ENCODE measurements at places on chromosomes 13 and 19.

- DNase-seq, result no peak
These were observed 60.0 kb downstream of the MLLT1 start for GRCh38 chr19:6219586-6220290.

DNA sequence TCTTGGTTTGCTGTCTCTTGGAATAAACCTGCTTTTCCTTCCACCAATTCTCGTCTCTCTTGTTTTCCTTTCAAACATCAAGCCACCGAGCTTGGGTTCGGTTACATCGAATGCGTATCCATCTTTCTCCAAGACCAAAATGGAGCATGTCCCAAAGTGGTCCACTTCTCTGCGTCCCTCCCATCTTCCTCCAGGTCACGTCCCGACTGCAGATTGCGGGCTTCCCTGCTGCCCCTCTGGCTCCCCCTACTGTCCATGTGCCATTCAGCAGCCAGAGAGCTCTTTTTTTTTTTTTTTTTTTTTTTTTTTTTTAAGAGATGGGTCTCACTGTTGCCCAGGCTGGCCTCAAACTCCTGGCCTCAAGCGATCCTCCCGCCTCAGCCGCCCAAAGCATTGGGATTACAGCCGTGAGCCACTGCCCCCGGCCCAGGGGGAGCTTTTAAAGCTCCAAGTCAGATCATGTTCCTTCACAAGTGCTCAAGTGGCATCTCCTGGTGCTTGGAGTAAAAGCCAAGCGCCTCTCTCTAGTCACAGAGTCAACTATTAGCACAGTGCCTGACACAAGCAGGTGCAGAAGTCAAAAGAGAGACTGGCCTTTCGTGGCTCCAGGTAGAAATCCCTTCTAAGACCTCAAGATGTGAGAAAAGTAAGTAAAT, 10.0 kb downstream of the COL5A3 start:
- DNase-seq, result peak; percentile 43

DNA sequence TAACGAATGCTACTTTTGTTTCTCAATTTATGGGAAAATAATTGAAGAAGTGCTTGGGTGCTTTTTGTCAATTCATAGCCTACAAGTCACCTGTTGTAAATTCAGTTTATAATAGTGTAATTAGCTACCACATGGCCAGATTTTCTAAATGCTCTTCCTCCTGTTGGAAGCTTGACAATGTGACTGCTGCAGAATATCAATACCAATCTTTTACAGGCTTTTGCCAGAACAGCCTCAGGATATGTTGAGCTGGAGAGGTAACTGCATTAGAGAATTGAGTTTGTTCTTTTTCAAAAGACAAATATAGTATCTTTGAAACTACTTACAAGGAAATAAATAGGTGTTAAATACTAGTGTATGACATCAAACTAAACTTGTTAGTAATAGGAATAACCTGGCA, 277.8 kb downstream of the POU4F1 start:
- no peak for DNase-seq

DNA sequence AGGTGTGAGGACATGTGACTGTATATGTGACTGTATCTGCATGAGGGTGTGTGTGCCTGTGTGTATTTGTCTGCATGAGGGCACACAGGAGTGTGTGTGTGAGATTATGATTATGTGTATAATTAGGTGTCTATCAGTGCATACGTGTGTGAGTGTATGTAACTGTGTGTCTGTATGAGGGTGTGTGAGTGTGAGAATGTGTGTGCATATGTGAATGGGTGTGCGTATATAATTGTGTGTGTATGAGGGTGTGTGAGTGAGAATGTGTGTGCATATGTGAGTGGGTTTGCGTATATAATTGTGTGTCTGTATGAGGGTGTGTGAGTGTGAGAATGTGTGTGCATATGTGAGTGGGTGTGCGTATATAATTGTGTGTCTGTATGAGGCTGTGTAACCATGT, 3.0 kb upstream of the ACSBG2 start:
- DNase-seq, result no peak

- no peak for DNase-seq
These were observed at the start of gene KDELR1 for GRCh38 chr19:48391100-48392005. TSS of gene KDELR1 (minus strand) at chr19:48391551. CDS start at chr19:48391358, 193 bp downstream.

GRCh38 chr13:73411067-73411809, 352.4 kb downstream of the KLF5 start:
- DNase-seq, result no peak

DNA sequence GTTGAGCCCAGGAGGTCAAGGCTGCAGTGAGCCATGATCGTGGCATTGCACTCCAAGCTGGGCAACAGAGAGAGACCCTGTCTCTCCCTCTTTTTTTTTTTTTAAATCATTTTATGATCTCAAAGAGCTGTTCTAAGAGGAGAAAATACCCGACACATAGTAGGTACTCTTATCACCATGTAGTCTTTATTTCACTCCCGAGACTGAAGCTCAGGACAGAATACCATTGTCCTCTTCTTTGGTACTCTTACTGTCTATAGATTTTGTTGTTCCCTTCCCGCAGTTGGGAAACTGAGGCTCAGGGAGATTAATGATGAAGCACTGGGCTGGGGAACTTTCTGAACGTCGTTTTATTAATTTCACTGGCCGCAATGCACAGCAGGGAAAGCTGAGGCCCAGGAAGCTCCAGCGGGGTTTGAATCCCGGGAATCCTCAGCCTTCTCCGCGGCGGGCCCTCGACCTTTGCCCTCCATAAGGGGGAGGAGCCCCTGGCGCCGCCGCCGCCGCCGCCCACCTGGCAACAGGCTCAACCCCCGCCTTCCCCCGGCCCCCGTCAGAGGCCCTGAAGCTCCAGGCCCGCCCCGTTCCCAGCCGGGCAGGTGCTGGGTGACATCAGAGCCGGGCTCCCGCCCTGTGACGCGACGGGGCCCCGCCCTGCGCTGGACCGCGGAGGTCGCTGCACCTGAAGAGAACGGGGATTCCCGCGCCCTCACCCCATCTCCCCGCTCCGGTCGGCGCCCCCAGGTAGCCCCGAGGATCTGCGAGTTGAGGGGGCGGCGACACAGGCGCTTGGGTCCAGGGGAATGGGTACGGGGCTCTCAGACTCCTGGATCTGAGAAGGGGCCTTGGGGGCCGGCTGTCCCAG, 1.6 kb downstream of the MYH14 start:
- DNase-seq, result no peak

GRCh38 chr19:29676586-29676985, 11.3 kb downstream of the PLEKHF1 start:
- DNase-seq, result no peak

- peak; percentile 60 for DNase-seq
These were observed 32.2 kb downstream of the ANKRD27 start for GRCh38 chr19:32642771-32643170.

DNA sequence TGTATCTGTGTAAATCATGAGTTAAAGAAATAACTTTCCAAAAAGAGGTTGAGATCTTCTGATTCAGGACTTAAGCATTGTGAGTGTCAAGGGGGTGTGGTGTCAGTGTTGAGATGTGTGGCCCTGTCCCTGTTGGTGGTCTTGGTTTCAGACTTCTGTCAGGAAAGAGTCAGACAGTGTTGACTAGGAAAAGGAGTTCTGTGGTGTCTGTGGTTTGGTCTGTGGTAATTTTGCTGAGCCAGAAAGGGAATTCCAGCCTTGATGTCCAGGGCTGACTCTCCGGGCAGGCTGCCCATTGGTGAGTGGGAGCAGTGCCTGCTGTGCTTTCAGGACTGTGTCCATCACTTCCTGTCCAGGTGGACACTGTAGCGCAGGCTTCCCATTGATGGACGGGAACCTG, 39.8 kb upstream of the IGFL4 start:
- no peak for DNase-seq

- DNase-seq, result no peak
These were observed 157.5 kb downstream of the FLT1 start for GRCh38 chr13:28337166-28338005.

- DNase-seq, result no peak
These were observed 12.3 kb upstream of the ISYNA1 start for GRCh38 chr19:18450021-18450930.

- no peak for DNase-seq
These were observed 2170.8 kb upstream of the PCDH20 start for GRCh38 chr13:63586467-63586866.

DNA sequence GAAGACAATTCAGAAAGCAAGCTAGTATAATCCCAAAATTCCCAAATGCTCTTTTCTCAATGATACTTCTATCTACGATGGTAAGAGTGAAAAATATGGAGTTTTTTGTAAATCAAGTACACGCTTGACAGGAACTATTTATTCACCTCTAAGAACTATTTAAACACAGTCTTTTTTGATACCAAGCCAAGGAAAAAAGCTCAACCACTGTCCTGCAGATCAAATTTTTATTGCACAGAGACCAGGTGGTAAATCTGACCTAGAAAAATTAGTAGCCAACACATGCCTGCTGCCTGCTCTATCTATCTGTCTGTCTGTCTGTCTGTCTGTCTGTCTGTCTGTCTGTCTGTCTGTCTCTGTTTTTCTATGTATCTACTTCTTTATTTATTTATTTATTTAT, 292.2 kb downstream of the MZT1 start:
- DNase-seq, result no peak

DNA sequence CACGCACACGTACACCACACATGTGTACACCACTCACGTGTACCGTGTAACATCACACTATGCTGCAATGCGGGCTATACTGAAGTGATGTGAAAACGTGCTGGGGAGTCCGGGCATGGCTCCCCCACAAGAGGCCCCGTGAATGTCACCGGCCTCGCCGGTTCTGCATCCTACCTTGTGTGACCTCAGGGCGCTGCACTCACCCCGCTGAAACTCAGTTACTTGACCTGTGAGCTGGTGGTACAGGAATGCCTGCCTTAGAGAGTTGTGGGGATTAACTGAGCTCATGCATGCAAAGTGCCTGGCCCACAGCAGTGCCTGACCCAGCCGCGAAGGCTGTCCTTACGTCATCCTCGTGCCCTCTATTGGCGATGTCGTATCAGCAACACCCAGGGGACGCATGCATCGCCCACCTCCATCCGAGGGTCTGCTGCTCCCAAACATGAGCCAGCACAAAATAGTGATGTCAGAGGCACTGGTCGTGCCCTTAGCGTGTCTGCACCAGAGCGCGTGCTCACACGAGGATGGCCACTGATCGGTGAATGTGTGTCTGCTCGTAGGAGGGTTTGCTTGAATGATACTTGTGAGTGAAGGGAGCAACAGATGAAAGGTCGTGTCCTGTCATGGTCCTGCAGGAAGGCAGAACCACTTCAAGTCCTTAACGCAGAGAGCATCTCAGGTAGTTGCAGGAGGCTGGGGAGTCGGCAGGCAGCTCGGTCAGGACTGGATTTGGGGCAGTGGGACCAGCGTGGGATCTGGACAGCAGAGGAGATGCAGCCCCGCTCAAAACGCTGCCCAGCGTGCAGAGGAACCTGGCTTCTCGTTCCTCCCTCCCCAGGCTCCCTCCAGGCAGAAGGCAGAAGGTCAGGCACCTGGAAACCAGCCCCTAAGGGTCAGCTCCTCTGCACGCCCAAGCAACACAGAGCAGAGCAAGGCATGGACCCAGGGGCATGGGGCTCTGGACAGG, 126.2 kb upstream of the SPACA7 start:
- no peak for DNase-seq

DNA sequence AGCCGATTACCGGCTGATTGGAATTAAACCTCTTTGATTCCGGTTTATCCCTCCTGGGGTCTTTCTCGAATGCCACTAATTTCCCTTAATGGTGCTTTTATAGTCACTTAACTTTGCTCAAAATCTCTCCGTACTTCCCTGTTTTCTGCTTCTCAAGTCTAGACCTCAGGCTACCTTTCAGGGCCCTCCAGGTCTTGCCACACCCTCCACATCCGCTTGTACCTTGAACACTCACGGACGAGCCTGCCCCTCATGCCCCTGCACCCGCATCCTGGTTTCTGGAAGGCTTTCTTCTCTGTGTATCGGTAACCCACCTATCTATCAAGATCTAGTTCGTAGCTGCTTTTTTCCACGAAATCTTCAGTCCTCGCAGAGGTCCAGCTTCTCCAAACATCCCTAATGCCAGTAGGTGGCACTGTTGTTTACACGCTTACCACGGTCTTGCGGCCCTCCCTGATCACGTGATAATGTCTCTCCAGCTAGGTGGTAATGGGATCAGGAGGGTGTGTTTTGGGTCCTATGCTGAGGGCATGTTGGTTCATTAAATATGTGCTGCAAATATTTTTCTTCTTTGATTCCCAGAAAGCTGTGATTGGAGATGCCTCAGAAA, 13.8 kb downstream of the ATP12A start:
- DNase-seq, result no peak

- no peak for DNase-seq
These were observed 23.0 kb upstream of the IRS2 start for GRCh38 chr13:109809216-109809932.

DNA sequence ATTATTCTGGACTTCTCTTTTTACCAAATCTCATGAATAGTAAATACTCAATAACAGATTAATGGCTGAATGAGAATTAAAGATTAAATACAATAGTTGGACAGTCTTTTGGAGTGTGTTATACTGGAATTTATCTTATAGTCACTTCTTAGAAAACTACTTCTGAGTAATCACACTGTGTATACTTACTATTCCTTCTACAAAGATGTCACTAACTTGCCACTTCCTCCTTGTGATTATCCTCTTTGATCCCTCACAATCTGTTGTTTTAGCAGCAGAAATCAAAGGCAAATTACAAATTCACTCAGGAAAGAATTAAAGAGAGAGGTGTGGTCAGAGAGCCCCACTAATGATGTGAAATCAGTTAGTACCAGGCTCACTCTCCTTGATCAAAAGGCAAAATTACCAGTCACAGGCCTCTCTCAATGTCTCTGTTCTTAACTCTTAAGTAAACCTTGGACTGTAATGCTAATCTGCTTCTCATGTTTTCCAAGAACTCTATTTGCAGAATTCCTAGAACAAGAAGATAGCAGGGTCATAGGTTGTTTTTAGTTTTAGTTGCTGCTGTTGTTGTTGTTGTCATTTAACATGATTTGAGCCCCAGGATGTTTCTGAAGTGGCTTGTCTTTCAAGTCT, 37.3 kb upstream of the FNDC3A start:
- DNase-seq, result no peak

GRCh38 chr13:75318138-75318833, 163.7 kb downstream of the TBC1D4 start:
- no peak for DNase-seq

DNA sequence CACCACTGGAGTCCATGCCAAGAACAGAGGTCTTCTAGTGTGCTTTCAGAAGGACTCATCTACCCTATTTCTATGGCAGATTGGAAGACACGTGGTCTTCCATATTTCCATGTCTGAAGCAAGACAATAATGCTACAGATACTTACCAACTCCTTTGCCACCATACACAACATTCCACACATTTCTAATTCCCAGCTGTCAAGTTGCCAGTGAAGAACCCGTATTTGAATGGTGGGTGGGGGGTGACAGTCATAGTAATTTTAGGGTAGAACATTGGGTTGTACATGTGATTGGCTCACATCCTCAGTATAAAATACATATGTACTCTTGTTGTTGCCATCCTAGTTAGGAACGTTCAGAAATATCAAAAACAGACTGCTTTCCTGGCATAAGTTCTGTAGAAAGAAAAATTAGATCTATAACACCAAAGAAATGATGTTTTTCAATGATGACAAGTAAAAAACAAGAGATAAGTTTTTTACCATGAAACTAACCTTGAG, 69.3 kb downstream of the LHFPL6 start:
- DNase-seq, result no peak

GRCh38 chr19:8370176-8371010, 6.4 kb downstream of the ANGPTL4 start:
- DNase-seq, result no peak

All from stimulated activated CD4-positive, alpha-beta T cell treated with anti-CD3 and anti-CD28 coated beads, TNF-alpha, amount 100 ng/mL, for 48 hours (primary cell).